ENCODE measurements at places on chromosomes 2 and 18.

DNA sequence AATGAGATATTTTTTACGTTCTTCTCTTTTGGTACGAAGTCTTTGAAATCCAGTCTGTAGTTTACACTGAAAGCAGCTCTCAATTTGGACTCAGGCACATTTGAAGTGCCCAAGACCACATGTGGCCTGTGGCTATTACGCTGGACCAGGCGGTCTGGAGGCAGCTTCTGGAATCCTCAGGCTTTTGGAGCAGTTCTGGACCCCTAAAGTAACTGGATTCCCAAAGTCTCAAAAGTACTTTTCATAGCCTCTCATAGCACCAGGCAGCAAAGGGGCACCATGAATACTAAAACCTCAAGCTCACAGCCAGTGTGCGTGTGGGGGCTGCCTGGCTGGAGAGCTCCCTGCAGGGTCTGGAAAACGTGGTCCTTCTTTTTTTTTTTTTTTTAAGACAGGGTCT is 119.0 kb downstream of the SMAD7 start:
- DNase-seq, result no peak

- DNase-seq, result no peak
Observed at GRCh38 chr2:100893392-100894104, 73.6 kb downstream of the NPAS2 start.

DNA sequence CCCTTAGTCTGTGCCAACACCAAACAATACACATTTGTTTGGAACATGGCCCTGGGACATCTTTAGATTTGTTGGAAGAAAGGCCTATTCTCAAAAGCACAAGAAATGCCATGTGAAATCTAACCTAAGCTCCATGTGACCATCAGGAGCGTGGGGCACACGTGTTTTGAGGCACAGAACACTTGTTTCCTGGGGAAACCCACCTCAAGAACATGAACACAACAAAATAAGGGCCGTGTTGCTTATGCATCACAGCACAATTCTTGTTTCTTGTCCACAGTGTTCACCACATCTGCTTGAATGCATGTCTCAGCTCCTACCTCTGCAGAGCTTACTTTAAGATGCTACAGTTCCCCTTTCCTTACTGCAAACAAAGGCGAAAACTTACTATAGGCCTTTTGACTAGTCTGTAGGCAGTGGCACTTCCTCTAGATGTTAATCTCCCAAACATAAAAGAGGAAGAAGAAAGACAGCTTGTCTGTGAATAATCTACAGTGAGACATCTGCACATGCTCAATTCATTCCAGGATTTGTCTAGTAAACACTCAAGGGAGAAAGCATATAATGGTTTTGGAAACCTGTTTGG is 165.0 kb downstream of the ANKRD44 start:
- no peak for DNase-seq

DNA sequence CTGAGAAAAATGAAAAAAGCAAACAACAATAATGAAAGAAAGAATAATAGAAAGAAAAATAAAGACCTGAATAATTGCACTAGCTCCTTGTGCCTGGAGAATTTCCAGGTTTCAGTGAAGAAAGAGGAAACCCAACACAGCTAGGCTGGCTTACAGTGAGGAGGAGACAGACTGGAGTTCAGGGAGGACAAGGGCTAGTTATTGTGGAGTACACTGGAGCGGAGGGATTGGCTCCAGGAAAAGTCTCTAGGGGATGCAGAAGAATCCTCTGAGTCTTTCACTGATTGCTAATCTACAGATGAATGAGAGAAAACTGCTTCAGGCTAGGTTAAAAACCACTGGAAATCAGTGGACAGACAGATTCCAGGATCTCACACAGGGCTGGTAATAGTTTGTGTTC is 163.6 kb upstream of the RBMS1 start:
- no peak for DNase-seq

- DNase-seq, result no peak
Observed at GRCh38 chr18:35030277-35030989, 10.8 kb upstream of the MAPRE2 start.

DNA sequence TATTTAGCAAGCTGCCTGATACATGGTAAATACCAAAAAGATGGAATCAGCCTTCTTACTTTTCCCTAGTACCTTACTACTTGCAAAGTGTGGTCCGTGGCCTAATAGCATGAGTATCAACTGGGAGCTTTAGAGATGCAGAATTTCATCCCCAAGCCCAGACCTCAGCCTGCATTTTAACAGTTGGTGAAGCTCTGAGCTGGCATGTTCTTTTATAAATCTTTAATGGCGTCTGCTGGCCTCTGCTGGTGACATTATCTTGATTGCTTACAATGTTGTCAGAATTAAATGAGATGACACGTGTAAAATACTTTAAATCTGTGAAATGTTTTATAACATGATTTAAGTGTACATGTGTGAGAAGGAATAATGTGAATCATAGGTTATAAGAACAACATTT is 115.1 kb upstream of the NOSTRIN start:
- no peak for DNase-seq

DNA sequence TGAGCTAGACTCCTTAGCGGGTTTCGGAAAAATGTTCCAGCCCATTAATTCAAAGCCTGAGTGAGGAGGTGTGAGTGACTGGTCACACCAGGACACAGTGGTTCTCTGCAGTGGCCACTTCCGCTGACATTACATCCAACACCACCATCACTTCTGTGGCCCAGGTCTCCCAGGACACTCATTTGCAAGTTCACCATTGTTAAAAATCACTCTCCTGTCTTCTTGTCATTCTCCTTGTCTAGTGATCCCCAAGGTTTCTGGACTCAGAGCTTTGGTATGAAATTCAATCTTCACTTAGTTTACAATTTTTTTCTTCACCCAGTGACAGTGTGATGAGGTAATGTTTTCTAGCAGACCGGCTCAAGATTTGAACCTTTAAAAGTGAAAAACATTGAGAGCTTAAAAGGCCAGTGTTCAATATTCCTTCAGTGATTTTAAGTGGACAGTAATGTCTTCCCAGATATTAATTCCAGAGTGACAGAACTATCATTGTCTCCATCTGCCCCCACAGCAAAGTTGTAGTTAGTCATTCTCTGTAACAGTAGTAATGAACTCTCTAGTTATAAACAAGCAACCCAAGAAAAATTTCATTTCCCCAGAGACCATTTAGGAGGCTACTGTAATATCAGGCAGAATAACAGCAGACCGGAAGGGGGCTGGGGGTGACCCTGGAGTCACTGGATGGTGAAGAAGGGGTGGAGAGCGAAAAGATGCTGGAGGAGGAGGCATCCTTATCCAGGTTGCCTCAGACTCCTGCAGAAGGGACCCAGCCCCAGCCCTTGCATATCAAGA is 164.9 kb downstream of the GFPT1 start:
- DNase-seq, result no peak

- DNase-seq, result no peak
Observed at GRCh38 chr2:186570604-186571003, 19.3 kb upstream of the ITGAV start.

DNA sequence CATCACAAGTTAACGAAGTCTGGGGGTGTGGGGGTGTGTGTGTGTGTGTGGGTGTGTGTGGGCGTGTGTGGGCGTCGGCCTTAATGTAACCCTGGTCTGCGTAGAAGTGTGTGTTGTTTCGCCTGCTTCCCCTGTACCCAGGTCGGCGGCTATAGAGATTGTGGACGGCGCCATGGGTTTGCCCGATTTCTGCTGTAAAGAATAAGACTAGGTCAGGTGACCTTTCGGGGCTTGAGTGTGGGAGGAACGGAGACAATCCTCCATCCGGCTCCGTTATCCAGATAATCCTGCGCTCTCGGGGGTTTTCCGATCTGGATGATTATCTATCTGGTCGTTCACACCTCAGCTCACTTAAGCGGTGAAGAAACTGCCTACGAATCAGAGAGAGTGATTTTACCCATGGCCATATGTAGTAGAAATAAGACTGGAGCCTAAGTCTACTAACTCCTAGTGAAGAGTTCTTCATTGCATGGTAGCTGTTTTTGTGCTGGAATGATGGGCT is 543 bp downstream of the HADHB start:
- no peak for DNase-seq

GRCh38 chr2:10777842-10778723 is 34.5 kb downstream of the PDIA6 start:
- no peak for DNase-seq

DNA sequence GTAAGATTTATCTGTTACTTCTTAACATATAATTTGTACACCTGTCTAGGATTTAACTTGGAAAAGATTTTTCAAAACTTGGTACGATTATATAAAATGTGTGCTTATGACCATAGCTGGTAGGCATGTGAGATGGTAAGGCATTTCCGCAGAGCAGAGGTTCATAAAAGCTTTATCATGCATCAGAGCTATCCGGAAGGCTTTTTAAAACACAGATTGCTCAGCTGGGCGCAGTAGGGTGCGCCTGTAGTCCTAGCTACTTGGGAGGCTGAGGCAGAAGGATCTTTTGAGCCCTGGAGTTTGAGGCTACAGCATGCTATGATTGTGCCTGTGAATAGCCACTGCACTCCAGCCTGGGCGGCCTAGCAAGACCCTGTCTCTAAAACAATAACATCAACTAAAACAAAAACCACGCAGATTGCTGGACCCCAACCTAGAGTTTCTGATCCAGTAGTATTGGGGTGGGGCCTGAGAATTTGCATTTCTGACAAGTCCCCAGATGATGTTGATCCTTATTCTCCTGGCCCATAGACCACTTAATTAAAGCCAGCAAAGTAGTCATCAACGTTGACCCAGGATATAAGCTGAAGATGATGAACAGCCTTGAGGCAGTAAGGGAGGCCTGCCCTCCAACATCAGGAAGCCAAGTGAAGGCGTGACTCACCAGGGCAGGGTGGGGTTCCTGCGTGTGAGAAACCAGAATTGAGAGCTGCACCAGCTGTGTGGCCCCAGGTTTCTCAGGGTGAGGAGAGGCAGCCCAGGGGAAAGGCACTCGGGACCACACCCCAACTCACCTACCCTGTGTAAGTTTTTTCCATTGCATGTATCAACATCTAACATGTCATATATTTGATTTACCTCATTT is 21.6 kb upstream of the SLC20A1 start:
- DNase-seq, result no peak

- no peak for DNase-seq
Observed at GRCh38 chr18:68604256-68604655, 110.7 kb downstream of the TMX3 start.

- DNase-seq, result no peak
Observed at GRCh38 chr2:9656270-9656766, 25.5 kb upstream of the YWHAQ start.

DNA sequence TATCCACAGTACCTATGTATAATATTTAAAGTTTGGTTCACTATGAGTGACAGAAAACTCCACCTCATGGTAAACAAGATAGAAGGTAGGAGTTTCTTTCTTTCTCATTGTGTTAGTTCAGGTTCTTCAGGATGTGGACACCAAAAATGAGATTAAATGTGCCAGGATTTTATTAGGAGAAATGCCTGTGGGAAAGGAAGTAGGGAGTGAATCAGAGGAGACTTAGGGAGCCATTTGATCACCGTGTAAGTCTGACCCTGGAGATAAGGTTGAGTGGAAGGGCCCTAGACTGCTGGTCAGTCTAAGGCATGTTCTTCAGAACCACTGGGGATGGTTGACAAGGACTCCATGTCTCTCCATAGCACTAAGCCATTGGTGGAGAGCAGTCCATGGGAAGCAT is 8.1 kb downstream of the AOX1 start:
- DNase-seq, result no peak

GRCh38 chr2:16251511-16252225 is 311.3 kb downstream of the MYCN start:
- DNase-seq, result no peak

DNA sequence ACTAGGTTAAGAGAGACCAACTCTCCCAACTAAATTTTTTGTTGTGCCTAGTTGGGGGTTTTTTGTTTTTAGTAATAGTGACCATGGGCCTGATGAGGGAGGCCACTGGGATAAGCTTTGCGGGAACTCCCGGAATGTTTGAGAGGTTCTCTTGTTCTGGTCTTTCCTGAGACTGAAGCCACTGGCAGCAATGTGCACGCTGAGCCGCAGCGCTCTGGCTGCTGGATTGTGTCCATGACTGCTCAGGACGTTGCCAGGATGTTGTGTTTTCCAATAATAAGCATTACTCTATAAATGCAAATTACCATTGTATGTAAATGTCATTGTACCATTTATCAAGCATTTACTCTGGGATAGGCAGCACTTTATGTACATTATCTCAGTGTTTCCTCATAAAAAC is 126.1 kb downstream of the GALNT1 start:
- DNase-seq, result no peak

DNA sequence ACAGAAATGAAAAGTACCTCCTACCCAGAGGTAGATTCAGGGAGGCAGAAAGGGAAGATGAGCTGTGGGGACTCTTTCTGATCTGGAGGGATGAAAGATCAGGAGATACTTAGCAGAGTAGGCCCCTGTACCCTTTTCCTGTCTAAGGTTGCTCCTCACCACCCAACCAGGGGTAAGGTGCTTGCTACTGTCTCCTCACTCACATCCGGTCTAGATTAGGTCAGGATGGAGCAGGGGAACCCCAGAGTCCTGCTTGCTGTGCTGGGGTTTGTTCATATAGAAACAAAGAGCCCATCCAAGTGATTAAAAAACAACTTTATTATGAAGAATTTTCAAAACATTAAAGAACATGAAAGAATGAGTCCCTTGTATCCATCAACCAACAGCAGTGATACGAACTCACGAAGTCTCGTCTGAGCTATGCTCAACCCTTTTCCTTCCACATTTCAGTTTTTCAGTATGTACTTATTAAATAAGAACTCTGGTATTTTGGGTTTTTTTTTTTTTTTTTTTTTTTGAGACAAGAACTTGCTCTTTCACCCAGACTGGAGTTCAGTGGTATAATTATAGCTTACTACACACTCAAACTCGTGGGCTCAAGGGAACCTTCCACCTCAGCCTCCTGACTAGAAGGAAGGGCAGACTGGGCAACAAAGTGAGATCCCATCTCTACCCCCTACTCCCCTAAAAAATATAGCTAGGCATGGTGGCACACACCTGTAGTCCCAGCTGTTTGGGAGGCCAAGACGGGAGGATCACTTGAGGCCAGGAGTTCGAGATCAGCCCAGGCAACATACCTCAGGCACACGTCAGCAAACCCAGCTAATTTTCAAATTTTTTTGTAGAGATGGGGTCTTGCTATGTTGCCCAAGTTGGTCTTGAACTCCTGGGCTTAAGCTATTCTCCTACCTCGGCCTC is 28.5 kb upstream of the MCFD2 start:
- no peak for DNase-seq

- no peak for DNase-seq
Observed at GRCh38 chr18:75269696-75270095, 59.1 kb downstream of the TSHZ1 start.

DNA sequence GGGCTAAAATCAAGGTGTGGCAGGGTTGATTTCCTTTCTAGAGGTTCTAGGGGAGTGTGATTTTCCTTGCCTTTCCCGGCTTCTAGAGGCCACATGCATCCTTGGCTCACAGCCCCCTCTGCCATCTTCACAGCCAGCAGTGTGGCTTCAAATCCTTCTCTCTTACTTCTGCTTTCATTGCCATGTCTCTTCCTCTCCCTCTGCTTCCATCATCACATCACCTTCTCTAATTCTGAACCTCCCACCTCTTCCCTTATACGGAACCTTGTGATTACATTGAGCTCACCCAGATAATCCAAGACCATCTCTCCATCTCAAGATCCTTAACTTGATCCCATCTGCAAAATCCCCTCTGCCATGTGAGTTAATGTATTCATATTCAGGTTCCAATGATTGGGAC is 56.2 kb upstream of the RMDN2 start:
- DNase-seq, result no peak

GRCh38 chr2:218289639-218290315 is 2.5 kb downstream of the TMBIM1 start:
- DNase-seq, result no peak

GRCh38 chr2:54042897-54043620 is 72.3 kb upstream of the PSME4 start:
- no peak for DNase-seq

Measured in NCI-H1105 (cell line).